ENCODE measurements at places on chromosomes 12 and 14.
A peak's percentile ranks its signal among the peaks of the same experiment; 100 is the strongest.

- no peak for DNase-seq
Observed at GRCh38 chr14:31428011-31428410, 7.7 kb upstream of the HEATR5A start.

DNA sequence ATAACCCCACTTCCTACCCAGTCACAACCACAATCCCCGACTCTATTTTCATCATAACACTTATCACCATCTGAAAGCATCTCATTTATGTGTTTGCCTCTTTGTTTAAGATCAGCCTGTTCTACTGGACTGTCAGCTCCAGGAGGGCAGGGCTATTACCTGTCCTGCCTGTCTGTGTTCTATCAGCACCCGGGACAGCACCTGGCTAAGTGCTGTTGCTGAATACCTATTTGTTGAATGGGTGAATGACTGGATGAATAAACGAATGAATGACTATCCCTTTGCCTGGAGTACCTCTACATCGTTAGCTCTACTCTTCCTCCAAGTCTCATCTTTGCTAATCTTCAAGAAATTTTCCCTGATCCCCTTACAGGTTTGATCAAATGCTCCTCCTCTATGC lies 69.0 kb downstream of the WSCD2 start:
- no peak for DNase-seq

DNA sequence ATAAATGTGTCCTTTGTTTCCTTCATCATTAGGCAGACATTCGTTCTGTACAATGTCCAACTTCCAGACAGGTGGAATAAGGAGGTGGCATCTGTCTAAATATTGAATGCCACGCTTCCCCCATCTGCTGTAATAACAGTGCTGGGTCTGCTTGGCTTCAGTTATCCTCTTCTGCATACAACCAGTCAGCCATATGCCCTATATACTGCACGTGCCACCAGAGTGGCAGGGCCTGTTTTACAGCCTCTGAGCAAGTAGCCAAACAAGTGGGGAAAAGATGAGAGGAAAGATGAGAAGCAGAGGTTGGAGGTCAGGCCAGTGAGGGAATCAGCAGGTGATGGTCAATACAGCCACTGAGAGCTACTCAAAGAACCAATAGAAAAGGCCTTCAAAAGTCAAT lies 55.4 kb downstream of the OTX2 start:
- DNase-seq: peak; percentile 96

DNA sequence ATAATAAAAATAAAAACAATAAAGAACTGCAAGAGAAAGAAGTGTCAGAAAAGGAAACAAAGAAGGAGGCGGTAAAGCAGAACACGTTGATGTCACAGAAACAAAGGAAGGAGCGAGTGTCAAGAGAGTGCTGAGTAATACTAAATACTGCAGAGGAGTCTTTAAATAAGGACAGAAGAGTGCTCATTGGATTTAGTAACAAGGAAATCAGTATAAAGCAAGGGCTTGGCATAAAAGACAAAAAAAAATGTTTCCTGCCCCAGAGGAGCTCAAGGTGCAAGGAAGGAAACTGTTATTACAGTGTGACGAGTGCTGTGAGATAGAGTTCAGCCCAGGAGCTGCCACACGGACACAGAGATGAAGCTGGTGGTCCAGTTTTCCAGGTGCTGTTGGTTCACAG lies 8.4 kb upstream of the TUBA1A start:
- no peak for DNase-seq

DNA sequence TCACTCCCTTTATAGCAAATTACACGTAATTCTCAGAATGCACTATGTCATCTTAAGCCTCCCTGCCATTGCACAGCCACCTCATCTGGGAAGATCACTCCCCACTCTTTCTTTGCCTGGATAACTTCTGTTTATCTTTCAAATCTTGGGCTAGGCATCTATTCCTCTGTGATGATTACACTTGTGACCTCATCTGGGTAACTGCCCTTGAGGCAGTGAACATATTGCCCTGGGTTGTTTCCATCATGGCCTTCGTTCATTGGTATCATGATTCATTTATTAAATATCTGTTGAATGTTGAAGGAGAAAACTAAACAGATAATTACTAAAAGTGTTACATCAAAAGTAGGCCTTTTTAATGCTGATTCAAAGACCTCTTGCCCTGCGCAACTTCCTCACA lies 26.2 kb upstream of the PDE3A start:
- DNase-seq: no peak

DNA sequence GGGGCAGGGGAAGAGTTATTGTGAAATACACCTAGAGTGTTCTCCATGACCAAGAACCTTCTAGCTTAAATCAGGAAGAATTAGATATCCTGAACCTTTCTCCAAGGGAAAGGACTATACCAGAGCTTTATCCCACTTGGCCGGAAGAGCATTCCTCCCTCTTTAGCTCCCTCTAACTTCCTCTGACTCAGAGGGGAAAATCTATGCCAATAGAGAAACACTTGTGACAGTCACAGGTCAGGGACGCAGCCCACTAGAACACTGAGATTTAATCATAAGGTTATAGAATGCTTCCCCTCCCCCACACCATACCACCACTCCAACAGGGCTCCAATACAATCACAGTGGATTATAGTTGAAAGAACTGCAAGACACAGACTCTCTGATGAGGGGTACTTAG lies 55.4 kb upstream of the RFX4 start:
- DNase-seq: no peak

DNA sequence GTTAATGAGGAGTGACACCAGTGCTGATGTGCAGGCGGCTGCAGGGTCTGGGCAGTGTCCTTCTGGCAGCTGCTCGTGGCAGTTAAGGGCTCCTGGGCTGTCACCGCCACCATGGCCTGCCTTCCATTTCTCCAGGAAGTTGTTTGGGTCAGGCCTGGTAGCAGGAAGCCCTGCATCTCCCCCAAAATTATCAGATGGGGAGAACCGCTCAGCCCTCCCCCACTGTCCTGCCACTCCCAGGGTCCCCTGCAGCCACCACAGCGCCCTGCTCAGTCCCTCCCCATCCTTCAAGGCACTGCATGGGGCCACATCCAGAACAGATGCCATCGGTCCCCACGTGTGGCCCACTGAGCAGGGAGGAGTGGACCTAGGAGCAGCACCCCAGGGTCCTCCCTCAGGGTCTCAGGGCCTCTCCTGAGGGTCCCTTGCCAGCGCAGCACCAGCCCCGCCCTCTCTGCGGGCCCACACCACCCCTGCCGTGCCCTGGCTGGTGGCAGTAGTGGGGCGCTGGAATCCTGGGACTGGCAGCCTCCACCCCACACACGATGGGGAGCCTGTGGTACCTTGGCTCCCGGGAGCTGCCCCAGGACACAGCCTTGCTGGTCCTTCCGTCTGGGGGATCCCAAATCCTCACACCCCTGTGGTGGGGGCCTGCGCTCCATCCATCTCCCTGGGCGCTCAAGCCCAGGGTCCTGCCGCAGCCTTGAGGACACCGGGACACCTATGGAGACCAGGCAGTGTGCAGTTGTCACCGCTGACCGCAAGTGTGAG lies 10.3 kb upstream of the AMN start:
- DNase-seq: no peak

DNA sequence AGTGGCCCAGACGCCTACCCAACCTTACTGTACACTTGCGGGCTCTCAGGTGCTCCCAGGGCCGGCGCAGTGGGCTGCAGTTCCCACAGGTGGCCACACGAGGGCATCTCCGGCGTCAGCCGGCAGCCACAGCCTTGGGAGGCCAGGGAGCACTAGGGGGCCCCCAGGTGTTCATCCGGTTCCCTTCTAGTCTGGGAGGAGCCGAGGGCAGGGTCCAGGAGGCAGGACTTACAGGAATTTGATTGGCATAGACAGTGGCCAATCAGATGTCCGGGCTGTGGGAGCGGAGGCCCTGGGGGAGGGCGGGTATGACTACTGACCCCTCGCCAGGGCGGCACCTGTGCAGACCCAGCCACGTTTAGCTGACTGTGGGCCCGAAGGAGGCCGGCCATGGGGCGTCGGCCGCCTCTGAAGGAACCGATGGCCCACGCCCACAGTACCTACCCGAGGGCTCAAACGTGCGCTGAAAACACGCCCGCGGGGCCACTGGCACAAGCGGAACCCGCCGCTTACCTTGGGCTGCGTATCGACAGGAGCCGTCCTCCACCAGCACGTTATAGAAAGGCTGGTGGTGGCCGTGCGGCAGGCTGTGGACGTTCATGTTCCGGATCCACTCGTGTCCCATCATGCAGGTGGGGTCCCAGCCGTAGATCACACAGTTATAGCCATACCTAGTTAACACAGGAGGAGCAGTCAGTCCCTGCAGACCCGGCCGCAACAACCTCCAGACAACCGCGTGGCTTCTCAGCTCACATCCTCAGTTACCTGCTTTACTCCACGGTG lies 34.8 kb downstream of the FBXO21 start:
- peak; percentile 96 for DNase-seq

GRCh38 chr12:123132951-123133619 lies 17.8 kb downstream of the PITPNM2 start:
- DNase-seq: peak; percentile 81

GRCh38 chr14:76926521-76927251 lies 100.5 kb downstream of the LRRC74A start:
- peak; percentile 73 for DNase-seq

DNA sequence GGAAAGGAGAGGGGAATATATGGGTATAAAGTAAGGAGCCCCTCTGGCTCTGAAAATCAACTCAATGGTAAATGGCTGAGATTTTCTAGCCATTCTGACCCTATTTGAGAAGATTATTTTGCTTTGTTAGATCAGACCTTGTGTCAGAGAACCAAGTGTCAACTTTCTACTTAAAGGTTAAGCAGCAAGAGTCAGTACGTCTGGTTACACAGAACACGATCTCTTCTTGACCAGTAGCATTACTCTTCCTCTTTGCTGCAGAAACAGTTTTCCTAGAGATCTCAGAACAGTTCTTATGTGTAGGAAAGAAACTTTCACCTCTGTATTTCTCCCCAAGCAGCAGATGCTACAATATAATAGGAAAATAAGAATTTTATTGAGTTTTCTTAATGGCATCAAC lies 47.4 kb upstream of the BTG1 start:
- no peak for DNase-seq

DNA sequence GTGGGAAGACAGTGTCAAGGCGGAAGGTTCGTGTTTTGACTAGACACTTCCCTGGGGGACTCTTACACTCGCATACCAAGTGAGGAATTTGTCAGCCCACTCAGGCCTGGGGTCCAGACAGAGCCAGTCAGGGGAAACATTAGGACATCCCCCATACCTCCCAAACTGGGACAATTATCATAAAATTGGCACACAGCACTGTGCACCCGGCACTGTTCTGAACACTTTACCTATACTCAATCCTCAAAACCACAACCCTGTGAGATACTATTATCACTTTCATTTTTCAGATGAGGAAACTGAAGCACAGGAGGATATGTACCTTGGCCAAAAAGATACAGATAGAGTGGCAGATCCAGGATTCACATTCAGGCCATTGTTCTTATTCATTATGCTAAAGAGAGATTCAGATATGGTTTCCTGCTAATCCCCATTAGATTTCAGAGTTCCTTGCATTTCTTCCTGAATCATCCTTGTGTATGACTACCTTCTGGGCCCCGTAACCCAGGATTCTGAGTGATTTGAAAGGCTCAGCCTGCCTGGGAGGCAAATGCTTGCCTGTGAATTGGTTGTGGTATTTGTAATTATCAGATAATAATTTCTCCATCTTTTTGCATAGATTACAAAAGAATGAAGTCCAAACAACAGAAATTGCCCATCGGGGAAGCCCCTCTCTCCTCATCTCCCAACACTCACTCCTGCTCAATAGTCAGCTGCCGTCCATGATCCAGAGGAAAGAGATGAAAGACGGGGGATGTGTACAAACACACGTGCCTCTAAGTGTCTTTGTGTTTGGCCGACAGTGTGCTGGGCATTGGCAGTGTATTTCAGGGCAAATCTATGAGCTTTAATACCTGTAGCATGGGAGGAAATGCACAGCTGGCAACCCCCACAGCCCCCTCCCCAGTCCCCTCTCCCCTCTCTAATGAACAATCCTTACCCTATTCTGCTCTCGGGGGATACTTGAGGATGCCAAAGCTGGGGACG lies 4.6 kb downstream of the TAC3 start:
- no peak for DNase-seq

DNA sequence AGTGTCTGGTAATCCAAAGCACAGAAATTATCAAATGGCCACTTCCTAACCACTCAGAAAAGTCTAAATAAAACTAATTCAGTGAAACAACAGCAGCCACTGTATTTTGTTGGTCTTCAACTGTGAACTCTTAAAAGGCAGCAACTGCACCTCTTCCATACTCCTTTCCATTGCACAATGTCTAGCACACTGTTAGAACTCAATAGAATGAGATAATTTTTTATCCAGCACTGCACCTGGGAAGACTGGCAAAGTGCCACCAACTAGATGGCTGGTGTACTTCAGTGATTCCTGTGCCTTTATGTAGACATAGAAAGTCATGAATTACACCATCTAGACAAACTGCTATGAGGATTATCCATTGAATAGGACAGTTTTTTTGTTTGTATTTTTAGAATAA lies 26.2 kb downstream of the LGR5 start:
- peak; percentile 68 for DNase-seq

- DNase-seq: peak; percentile 21
Observed at GRCh38 chr14:101315802-101316296, 245.4 kb upstream of the DIO3 start.

DNA sequence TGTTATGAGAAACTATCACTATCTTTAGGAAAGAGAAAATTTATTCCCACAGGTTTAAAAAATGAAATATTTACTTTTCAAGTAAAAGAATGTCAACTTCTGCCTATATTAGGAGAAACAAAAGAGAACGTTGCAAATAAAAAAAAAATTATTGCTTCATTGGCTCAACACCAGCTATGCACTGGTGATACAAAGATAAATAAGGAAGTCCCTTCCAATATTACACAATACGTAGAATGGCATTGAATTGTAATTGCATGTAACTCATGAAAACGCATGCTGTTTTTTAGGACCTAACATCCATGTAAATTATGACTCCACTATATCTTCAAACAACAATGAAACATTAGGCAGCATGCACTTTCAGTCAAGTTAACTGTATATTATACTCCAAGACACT lies 56.4 kb upstream of the RERGL start:
- DNase-seq: peak; percentile 28

GRCh38 chr14:54566410-54567223 lies at the start of gene SAMD4A:
TSS of gene SAMD4A (plus strand) at chr14:54567128. CDS start at chr14:54567917, 789 bp downstream.
- peak; percentile 89 for DNase-seq

DNA sequence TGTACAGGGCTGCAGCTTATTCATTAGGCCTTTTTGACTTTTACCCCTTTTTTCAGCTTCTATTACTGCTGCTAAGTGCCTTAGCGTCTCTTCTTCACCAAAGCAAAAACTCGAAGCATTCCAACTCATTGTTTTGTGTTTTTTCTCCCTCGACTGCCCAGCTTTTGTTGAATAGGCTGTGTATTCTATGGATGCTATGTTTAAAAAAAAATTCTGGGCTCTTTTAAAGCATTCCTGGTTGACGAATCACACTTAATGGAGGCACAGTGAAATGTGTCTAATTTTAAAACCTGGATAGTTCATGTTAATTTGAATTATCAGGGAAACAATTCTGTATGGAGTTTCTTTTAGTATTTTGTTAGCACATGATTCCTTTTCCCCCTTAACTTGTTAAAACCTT lies 29.7 kb downstream of the KTN1 start:
- no peak for DNase-seq

Data from DMS53 (cell line).